ENCODE measurements at places on chromosomes 1 and 21.
A peak's percentile ranks its signal among the peaks of the same experiment; 100 is the strongest.

- peak; percentile 36 for DNase-seq
These were observed 92.9 kb downstream of the PIGK start for GRCh38 chr1:77126307-77126706.

DNA sequence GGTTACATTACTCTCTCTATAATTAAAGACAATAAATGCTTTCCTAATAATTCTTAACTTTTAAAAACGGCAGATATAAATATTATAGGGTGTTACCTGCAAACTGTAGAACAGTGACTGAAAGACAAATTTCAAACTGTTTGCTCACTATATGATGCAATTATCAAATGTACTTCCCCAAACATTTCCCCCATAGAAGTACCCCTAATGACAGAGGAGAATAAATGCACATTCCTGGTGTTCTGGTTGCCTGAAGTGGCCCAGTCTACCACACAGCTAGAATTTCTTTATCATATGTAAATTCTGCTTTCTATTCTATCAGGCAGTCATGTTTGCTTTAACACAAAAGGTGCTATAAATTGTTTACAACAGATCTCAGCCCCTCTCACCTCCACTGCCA is 70.4 kb downstream of the VAV3 start:
- DNase-seq: no peak

GRCh38 chr1:187646536-187647107 is 817.9 kb downstream of the PLA2G4A start:
- no peak for DNase-seq

- DNase-seq: no peak
These were observed 178.6 kb downstream of the ZP4 start for GRCh38 chr1:237712082-237712481.

DNA sequence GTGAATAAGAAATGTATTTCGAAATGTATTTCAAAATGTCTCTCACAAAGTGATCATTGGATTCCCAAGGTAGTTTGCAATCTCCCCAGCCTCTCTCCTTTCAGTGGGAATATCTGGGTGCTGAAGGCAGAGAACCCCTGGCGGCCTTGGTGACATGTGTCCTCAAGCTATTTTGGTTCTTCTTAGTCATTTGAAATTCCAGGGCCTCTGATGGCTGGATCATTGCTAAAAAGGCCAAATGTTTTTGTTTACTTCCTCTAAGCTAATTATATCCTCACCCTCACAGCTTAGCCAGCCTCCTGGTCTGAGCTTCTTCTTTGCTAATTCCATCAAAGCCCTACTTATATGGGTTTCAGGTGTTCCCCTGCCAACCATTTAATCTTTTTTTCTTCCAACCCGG is 71.2 kb downstream of the LRRC40 start:
- DNase-seq: no peak

GRCh38 chr1:62590255-62590969 is 6.9 kb upstream of the ANGPTL3 start:
- no peak for DNase-seq

- DNase-seq: no peak
These were observed 158.3 kb downstream of the KAZN start for GRCh38 chr1:14756589-14757285.

DNA sequence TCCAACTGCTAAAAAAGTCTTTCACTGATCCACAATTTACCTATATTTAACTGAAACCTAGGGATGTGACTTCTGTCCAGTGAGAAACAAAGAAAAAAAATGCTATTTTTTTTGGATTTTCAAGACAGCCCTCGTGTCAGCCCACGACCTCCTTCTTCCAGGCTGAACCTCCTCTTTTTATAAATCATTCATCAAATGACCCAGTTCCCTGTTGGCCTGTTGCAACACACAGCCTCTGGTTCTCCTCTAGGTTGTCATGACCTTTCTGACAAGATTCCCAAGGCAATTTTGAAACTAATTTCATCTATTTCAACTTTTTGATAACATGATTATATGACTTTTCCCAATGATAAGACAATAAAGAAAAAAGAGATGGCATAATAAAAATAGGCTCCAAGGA is 74.6 kb downstream of the PGBD5 start:
- DNase-seq: no peak

GRCh38 chr21:36477001-36477400 is 2.9 kb downstream of the CLDN14 start:
- no peak for DNase-seq

DNA sequence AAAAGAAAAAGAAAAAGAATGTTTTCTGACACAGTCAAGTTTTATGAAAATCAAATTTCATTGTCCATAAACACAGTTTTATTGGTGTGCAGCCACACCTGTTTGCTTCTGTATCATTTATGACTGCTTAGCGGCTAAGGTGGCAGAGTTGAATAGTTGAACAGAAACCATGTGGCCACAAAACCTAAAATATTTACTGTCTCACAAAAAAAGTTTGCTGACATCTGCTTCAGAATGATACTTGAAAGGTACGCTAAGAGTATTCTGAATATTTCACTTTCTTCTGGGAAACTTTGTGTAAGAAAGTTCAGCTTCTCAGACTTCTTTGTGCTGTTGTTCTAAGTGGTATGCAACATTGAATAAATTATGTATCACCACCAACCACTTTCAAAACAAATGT is 6.2 kb downstream of the KCNK1 start:
- DNase-seq: no peak

DNA sequence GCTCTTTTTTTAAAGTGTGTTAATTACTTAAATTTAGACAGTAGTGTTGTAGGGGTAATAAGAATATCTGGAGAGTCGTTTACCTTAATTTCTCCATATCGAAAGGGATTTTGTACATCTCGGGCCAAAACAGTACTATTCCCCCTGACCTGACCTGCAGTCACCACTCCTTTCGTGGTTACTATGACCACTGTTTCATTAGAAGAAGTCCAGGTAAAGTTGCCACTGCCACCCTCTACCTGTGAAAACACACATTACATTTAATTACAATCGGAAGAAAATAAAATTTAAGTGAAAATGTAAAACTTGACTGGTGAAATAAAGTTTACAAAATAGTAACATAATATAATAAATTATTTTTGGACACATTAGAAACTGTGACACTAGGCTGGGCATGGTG is 37.2 kb downstream of the NUP210L start:
- DNase-seq: no peak

DNA sequence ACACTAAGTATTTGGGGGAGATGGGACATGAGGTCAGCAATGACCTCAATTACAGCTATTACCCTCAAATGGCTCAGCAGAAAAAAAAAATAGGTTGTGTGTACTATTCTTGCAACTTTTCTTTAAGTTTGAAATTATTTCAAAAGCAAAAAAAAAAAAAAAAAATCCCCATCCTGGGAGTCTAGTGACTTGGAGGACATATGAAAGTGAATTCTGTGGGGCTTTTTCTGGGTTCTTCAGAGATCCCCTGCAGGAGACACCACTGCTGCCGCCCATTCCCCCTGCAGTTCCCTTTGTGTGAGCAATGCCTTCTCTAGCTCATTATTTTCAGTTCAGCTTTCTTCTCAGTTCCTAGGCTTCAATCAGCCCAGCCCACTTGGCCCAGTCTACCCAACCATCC is 16.7 kb downstream of the HSD11B1 start:
- no peak for DNase-seq

DNA sequence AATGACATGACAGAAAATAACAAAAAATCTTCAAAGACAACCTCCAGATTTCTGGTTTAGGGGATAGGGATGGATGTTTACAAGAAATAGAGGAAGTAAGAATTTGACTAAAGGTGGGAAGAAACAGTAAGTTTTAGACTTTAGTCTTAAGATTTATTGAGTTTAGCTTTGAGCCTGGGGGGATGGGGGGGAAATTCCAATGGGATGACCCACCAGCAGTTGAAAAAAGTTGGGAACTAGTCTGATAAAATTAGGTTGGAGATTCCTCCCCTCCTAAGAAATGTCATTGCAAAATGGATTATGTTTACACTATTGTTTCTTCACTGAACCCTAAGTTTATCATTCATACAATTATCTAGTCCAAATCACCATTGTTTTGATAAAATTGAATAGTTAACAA is 28.4 kb downstream of the WDR26 start:
- no peak for DNase-seq

DNA sequence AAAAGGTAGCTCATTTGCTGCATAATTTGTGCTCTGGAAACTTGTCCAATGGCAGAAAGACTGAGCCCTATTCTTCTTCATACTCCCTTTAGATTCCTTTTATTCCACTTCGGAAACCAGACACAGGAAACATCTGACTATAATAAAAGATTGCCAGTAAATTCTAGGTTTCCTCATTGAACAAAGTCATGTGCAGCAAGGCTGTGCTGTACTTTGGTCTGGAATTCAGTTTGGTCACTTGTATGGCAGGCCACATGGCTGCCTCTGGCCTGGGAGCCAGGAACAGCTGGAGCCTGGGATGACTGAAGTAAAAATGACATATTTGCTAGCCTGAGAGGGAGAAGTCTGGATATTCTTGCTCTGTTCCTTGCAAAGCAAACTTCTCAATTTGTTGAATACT is 79.6 kb downstream of the ST3GAL3 start:
- no peak for DNase-seq

DNA sequence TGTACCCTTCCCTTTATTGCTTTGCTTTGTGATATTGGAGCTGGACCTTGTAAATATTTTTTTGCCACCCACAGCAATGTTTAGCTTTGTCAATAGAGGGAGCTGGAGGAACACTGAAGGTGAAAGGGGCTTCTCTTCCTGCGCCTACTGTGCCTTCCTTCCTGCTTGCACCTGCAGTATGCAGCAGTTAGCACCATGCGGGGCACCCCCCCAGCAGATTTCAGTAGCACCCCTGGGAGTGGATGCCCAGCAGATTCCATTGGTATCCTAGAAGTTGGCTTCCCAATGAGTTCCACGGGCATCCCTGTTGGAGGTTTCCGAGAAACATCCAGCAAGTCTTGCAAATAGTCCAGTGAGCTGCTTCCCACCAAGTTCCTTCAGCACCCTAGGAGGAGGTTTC is 25.6 kb downstream of the S100A10 start:
- peak; percentile 66 for DNase-seq

- DNase-seq: peak; percentile 33
These were observed 7.5 kb downstream of the NRIP1 start for GRCh38 chr21:15057285-15057684.

DNA sequence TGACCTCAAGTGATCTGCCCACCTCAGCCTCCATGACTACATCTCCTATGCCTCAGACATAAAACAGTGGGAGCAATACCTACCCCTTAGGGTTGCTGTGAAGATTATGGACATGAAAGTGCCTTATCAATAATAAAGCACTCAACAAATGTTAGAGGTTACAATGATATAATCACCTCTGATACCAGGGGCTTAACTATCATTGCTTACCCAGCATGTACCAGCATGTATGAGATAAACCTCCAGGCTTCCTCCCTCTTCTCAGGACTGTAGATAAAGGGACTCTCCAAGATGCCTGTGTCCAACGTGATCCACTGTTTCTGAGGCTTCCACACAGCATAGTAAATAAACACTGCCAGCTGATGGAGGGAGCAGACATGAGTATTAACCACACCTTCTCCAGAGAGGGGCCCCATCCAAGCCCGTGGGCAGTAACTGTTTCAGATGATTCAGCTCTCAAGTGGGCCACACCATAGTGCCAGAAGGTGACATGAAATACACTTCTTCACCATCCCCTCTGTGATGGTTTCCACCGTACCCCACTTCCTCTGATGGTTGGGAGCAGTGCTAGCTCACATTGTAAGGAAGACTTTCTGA is 26.2 kb downstream of the RHBDL2 start:
- no peak for DNase-seq

DNA sequence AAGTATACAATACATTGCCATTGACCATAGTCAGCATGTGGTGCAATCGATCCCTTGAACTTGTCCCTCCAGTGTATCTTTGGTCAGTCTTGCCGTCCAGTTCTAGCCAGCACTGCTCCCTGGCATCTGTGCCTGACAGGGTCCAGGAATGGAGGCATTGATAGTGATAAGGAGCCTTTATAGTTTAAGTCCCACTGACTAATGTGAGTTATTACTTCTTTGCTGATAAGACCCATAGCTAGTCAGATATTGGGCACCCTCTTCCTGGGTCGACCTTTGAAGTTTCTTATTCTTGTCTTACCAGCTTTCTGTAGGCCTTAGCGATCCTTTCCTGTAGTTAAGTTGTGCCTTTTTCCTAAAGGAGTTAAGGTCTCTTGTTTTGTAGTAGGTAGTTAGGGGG is 13.0 kb downstream of the UCK2 start:
- no peak for DNase-seq

DNA sequence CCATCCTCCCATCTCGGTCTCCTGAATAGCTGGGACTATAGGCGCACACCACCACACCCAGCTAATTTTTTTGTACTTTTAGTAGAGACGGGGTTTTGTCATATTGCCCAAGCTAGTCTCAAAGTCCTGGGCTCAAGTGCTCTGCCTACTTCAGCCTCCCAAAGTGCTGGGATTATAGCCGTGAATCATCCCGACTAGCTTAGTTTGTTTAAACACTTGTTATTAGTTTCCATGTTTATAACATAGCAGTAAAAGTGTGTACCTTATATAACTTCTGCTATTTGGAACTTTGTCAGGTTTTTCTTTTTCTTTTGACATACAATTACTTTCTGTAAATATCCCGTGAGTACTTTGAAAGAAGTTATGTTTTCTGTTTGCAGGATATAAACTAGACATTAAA is 60.6 kb upstream of the C1orf21 start:
- DNase-seq: no peak

DNA sequence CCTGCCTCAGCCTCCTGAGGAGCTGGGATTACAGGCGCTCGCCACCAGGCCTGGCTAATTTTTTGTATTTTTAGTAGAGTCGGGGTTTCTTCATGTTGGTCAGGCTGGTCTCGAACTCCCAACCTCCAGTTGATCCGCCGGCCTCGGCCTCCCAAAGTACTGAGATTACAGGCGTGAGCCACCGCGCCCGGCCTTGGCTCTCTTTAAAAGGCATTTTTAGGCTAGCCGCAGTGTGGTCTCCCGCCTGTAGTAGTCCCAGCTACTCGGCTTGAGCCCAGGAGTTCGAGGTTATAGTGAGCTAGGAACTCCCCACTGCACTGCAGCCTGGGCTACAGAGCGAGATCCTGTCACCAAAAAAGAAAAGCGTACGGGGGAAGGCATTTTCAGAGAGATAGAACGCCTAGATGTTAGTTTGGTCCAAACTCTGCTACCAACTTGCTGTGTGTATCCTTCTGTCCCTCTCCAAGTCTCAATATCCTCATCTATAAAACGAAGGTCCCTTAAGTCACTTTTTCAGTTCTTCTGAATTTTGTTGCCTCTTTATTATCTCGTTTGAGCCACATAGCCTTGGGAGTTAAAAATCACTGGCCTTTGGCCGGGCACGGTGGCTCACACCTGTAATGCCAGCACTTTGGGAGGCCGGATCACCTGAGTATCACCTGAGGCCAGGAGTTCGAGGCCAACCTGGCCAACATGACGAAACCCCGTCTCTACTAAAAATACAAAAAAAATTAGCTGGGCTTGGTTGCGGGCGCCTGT is 734 bp downstream of the MED18 start:
- peak; percentile 54 for DNase-seq

Measured in activated naive CD4-positive, alpha-beta T cell treated with anti-CD3 and anti-CD28 coated beads for 36 hours (primary cell).